ENCODE measurements at places on chromosomes 7 and 10. TPM values are rescaled to one million over a fixed set of nuclear protein-coding genes. Genes with fewer than 3 reads are reported as not detected.

GRCh38 chr7:128755075-128755818, 16.1 kb downstream of the CALU start:
- H3K27ac ChIP-seq: peak overlapping the region; percentile 87
- peaks cover 80% of the 10 kb centered on the region for H3K36me3 ChIP-seq
- no peak for DNase-seq
- peaks cover 66% of the 10 kb centered on the region for H3K4me1 ChIP-seq

GRCh38 chr7:35348611-35349400, 94.9 kb upstream of the TBX20 start:
- no peak for DNase-seq
- H3K36me3 ChIP-seq: no peaks in the 10 kb centered on the region
- no peak overlapping the region for H3K4me3 ChIP-seq
- no peaks in the 10 kb centered on the region for H3K27me3 ChIP-seq
- H3K27ac ChIP-seq: no peak overlapping the region

DNA sequence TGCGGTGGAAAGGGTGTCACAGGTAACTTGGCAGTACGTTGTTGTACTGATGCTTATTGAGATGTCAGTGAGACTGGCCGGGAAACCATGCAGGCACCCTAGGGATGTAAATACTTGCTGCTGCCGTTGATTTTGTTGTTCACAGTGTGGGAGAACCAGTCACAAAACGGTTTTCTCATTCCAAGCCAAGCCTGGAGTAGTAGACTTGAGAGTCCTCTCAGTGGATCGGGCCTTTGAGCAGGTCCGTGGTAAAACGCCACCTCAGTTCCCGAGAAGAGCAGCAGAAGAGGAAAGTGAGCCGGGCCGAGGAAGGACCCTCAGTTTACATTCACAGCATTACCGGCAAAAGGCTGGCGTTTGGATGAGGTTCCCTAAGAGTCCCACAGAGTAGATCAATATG, 1.1 kb downstream of the JAKMIP3 start:
- H3K27ac ChIP-seq: 0 out of 2 replicates have a peak overlapping the region, but pooled peaks have one; percentile 63
- no peaks in the 10 kb centered on the region for H3K36me3 ChIP-seq
- peaks cover 7% of the 10 kb centered on the region for H3K4me1 ChIP-seq
- peak overlapping the region; percentile 82 for H3K4me3 ChIP-seq

DNA sequence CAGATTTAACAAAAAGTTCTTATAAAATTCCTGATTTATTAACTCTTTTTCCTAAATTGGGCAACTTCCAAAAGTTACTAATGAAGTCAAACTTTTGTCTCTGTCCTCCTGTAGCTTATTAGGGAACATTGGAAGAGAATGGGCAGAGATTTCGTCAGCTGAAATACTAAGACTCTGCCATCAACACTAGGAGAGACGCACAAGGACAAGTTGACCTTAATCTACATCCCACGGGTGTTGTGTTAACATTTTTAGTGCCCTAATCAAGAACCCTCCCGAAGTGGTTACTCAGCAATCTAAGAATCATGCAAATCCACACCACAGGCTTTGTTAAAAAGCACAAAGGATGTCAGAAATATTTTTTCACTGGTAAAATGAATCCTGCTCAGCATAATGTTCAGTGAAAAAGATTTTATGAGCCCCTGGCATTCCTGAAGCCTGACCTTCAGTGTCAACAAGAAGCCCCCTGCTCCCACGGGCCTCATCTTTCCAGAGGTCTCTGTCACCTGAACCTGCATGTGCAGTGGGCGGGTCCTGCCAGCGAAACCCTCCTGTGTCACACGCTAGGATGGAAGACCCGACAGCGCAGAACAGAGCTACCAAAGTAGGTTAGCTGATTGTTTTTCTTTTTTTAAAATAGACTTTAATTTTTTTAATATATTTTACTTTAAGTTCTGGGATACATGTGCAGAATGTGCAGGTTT, 70.6 kb upstream of the AKR1E2 start:
- DNase-seq: peak; percentile 20
- H3K27me3 ChIP-seq: no peaks in the 10 kb centered on the region
- 0 out of 2 replicates have a peak overlapping the region, but pooled peaks have one; percentile 3 for H3K27ac ChIP-seq
- no peak overlapping the region for H3K4me3 ChIP-seq
- H3K36me3 ChIP-seq: no peaks in the 10 kb centered on the region

DNA sequence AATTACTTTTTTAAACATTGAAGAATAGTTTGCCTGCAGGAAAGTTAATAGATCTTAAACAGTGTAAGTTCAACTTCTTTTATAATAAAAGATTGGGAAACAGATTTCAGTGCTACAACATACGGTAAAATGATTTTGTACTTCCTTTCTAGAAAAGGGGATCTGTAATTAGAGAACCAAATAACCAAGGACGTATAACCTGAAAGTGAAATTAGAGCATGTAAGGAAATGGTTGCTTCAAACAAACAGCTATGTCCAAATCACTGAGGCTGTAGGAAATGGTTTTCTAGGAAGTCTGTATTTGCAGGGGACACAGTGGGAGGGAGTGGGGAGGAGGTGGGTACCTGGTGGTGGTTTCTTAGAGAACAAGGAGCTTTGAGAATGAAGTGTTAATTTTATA, 57.9 kb upstream of the EXOC6 start:
- H3K4me3 ChIP-seq: no peak overlapping the region
- H3K4me1 ChIP-seq: no peaks in the 10 kb centered on the region
- DNase-seq: no peak

GRCh38 chr7:157022681-157023588, 12.5 kb upstream of the MNX1 start:
- H3K4me3 ChIP-seq: no peak overlapping the region
- DNase-seq: no peak
- H3K27ac ChIP-seq: no peak overlapping the region
- H3K4me1 ChIP-seq: no peaks in the 10 kb centered on the region
- peaks cover 93% of the 10 kb centered on the region for H3K27me3 ChIP-seq
- no peaks in the 10 kb centered on the region for H3K36me3 ChIP-seq

GRCh38 chr7:20240080-20240926, 23.1 kb upstream of the MACC1 start:
- no peak for DNase-seq
- H3K27me3 ChIP-seq: no peaks in the 10 kb centered on the region
- no peak overlapping the region for H3K4me3 ChIP-seq
- no peaks in the 10 kb centered on the region for H3K36me3 ChIP-seq

GRCh38 chr7:39085590-39086049, 107.9 kb downstream of the POU6F2 start:
- H3K4me3 ChIP-seq: no peak overlapping the region
- H3K36me3 ChIP-seq: no peaks in the 10 kb centered on the region
- H3K27ac ChIP-seq: no peak overlapping the region
- H3K4me1 ChIP-seq: no peaks in the 10 kb centered on the region

GRCh38 chr7:77428777-77429231, 12.7 kb upstream of the GSAP start:
- DNase-seq: no peak
- no peak overlapping the region for H3K4me3 ChIP-seq
- no peaks in the 10 kb centered on the region for H3K27me3 ChIP-seq
- H3K27ac ChIP-seq: peak overlapping the region; percentile 57

DNA sequence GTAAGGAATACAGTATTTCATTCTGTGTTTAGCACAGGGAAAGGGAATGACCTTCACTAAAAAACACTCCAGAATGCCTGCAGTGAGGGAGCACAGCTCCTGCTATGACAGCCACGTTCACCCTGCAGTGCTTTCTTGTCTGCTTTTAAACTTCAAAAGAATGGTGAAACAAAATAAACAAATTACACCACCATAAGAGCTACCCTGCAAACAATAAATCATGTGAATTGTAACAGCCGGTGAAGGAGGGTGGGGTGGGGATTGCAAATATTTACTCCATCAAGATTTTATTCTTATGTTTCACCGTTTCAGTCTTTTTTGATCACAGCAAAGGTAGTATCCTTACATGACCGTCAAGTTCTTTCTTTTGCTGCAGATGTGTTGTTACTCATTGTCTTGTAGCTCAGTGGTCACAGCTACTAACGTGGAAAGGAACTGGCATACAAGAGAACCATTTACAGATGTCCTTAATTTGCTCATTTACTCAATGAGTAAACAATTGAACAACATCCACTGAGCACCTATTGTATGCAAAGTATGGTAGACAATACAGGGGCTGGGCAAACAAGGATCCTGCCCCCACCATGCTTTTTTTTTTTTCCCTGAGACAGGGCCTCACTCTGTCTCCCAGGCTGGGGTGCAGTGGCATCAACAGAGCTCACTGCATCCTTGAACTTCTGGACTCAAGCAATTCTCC, 4.1 kb upstream of the CHN2 start:
- no peaks in the 10 kb centered on the region for H3K36me3 ChIP-seq
- H3K27me3 ChIP-seq: peaks cover 46% of the 10 kb centered on the region
- no peak overlapping the region for H3K27ac ChIP-seq
- no peak overlapping the region for H3K4me3 ChIP-seq
- H3K4me1 ChIP-seq: no peaks in the 10 kb centered on the region

GRCh38 chr7:101731502-101732084, 85.8 kb upstream of the CUX1 start:
- H3K36me3 ChIP-seq: no peaks in the 10 kb centered on the region
- H3K4me1 ChIP-seq: peaks cover 3% of the 10 kb centered on the region
- H3K27me3 ChIP-seq: no peaks in the 10 kb centered on the region
- H3K27ac ChIP-seq: no peak overlapping the region
- H3K4me3 ChIP-seq: no peak overlapping the region

- H3K27me3 ChIP-seq: no peaks in the 10 kb centered on the region
- no peak overlapping the region for H3K27ac ChIP-seq
- no peak for DNase-seq
- H3K36me3 ChIP-seq: no peaks in the 10 kb centered on the region
- H3K4me1 ChIP-seq: no peaks in the 10 kb centered on the region
- H3K4me3 ChIP-seq: no peak overlapping the region
These were observed 176.7 kb downstream of the ADARB2 start for GRCh38 chr10:1560535-1561192.

GRCh38 chr7:65001291-65001814, 5.1 kb downstream of the ERV3-1 start:
- no peaks in the 10 kb centered on the region for H3K27me3 ChIP-seq
- no peak overlapping the region for H3K27ac ChIP-seq
- H3K4me3 ChIP-seq: no peak overlapping the region
- no peaks in the 10 kb centered on the region for H3K36me3 ChIP-seq

- H3K4me1 ChIP-seq: no peaks in the 10 kb centered on the region
- H3K4me3 ChIP-seq: no peak overlapping the region
- DNase-seq: no peak
- no peaks in the 10 kb centered on the region for H3K36me3 ChIP-seq
These were observed 410.0 kb downstream of the TCERG1L start for GRCh38 chr10:130901311-130902165.

- H3K27me3 ChIP-seq: no peaks in the 10 kb centered on the region
- no peaks in the 10 kb centered on the region for H3K36me3 ChIP-seq
- no peak overlapping the region for H3K27ac ChIP-seq
- peaks cover 6% of the 10 kb centered on the region for H3K4me1 ChIP-seq
These were observed 115.1 kb downstream of the CPED1 start for GRCh38 chr7:121103579-121103978.

CAMK1D gene
- total RNA-seq: 0.13 TPM

RASSF4 gene
- total RNA-seq: 1.0 TPM

OAT gene
- 225 TPM for total RNA-seq

C7orf57 gene
- total RNA-seq: not detected

TRIL gene
- 0.32 TPM for total RNA-seq

WDR37 gene
- total RNA-seq: 12.8 TPM

CFAP69 gene
- 6.9 TPM for total RNA-seq

ZNF680 gene
- 6.6 TPM for total RNA-seq

ST8SIA6 gene
- not detected for total RNA-seq

FAM180A gene
- 60.1 TPM for total RNA-seq

PPP1R17 gene
- not detected for total RNA-seq
